ENCODE measurements at places on chromosomes 11 and 22.

- no peak for DNase-seq
These were observed 19.6 kb upstream of the POU2AF2 start for GRCh38 chr11:111225881-111226280.

DNA sequence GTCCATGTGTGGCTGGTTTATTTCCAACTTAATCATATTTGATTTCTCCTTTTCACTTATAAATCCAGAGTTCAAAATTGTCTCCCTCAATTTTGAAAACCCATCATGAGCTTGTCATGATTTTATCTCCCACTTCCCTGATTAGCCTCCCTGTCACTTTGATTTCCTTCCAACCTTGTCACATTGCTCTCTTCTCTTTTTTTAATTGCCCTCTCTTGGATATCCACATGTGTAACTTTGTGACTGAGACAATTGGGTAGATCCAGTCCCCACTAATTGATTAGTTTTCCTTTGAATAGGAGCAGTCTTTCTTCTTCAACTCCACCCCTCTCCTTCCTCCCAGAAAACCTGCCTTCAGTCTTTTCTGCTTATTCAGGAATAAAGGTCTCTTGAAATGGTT is 2.4 kb downstream of the TEF start:
- no peak for DNase-seq

DNA sequence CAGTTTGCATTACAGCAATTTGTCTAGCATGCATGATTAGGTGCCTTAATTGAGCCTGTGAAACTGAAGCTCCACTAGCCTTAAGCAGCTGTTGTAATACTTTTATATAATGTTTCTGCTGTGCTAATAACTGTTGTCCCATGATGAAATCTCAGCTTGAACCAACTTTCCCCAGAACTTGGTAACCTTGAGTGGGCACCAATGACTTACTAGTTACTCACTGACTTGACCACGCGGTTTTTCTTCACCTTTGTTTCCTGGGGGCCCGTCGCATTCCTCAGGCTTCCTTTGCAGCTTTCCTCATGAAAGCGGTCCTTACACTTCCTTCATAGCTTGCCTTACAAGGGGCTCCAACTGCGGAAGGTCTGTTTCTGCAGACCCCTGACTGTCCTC is 11.2 kb upstream of the GLYATL1 start:
- DNase-seq, result no peak

DNA sequence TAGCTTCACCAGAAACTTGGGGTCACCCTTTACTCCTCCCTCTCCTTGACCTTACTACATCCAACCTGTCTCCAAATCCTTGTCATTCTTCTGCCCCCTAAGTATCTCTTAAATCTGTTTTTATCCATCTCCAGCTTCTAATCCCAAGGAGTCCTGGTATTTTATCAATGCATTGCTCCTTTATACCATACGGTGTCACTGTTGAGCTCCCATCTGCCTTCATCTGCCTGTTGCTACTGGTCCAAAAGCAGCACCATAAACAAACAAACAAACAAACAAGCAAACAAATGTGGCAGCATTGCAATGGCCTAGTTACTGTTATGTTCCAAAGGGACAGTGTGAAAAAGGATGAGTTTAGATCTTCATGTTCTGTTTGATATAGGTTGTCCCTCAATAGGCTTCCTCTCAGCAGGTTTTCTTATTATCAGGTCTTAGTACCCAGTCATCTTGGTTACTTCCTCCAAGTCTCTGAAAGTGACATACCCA is 34.2 kb downstream of the DNHD1 start:
- DNase-seq, result peak; percentile 34

DNA sequence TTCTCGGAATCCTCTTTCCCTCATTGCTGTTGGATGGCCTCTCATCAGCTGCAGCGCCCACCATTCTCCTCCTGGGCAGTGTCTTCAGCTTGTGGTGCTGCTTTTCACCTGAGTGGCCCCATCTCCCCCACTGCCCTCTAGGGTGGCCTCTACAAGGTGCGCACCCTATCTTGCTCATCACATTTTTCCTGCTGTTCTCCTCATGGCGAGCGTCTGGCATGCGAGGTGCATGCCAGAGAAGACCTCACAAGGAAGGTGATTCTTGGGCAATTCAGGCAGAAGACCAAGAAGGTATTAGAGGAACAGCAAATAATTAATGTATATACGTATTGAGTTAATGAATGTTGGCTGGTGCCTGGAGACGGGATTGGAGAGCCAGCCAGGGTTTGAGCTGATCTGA is 3.1 kb downstream of the AP2A2 start:
- DNase-seq, result no peak

DNA sequence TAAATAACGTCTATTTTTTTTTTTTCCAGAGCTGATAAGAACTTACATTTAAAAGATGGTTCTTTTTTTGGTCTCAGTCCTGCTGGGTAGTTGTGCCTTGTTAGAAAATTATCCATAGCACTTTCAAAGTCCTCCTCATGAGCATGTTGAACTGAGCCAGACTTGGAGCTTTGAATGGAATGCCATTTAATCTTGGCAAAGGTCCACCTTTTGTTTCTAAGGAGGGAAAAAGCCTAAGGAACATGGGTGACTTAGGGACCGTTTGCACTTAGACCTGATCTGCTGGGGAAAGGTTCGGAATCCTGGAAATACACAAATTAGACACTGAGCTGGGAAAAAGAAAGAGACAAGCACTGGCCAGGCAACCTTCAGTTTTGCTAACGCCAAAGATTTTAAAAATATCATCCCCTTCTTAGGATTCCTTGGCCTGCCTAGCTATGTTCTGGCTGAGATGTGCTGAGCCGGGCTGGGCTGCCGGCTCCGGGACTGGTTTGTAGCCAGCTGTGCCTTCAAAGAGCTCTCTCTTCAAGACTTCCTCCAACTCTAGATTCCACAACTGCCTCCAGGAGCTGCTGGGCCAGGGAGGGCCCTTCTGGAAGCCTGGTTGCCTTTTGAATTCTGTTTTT is 67.4 kb downstream of the ENDOD1 start:
- DNase-seq, result no peak

GRCh38 chr11:42494459-42494858 is 817.3 kb upstream of the API5 start:
- DNase-seq, result no peak

- DNase-seq, result no peak
These were observed 44.6 kb downstream of the FAM168A start for GRCh38 chr11:73553266-73553665.

- no peak for DNase-seq
These were observed 134.4 kb upstream of the NCAM1 start for GRCh38 chr11:112826788-112827187.

DNA sequence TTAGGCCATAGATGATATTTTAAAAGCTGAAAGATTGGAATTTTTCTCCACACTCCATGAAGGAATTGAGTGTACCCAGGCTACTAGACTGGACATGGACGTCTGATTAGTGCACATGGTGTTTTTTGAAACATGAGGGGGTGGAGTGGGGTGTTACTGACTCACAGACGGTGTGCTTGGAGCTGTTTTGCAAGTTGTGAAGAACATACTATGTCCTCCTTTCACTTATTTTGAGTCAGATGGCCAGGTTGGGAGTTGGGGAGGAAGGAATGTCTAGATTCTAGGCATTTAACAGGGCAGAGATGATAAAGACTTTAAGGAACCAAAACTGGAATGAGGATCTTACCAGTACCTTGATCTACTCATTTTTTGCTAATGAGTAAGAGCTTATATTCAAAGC is 158.1 kb upstream of the MTNR1B start:
- DNase-seq, result no peak

DNA sequence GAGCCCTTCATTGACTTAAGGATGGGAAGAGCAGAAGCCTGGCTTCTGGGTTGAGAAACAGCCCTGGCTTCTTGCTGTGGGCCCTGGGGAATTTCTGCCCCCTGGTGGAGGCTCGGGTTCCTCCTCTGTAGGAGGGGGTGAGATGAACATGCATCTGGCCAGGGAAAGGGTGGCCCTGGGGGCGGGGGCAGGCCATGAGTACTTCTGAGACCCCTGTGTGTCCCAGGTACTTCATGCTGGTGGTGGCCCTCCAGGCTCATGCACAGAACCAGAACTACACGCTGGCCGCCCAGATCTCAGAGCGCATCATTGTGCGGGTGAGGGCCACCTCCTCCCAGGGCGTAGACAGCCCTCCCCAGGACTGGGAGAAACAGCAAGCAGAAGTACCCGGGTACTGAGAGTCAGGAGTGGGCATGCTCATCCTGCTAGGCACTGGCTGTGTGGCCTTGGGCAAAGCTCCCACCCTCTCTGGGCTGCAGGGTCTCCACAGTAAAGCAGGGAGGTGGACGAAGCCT is 15.8 kb downstream of the TMEM258 start:
- DNase-seq, result peak; percentile 6

- no peak for DNase-seq
These were observed 7.6 kb downstream of the KCNQ1OT1 start for GRCh38 chr11:2691991-2692875.

- no peak for DNase-seq
These were observed 40.0 kb upstream of the FIBIN start for GRCh38 chr11:26953770-26954392.

DNA sequence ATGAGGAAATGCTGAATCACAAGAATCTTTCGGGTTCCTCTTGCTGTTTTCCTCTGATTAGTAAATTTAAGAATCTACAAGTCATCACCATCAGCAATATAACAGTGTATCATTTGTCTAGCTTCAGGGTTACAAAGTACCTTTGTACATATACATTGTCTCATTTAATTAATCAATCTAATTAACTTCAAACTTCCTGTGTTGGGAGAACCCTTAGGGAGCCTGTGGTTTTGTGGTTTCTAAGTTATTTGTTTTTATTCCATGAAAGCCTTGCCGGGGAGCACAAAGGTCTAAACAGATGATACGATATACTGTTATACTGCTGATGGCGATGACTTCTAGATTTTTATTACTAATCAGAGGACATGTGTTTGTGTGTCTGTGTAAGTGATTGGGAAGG is 41.0 kb downstream of the TIMP3 start:
- DNase-seq, result no peak

DNA sequence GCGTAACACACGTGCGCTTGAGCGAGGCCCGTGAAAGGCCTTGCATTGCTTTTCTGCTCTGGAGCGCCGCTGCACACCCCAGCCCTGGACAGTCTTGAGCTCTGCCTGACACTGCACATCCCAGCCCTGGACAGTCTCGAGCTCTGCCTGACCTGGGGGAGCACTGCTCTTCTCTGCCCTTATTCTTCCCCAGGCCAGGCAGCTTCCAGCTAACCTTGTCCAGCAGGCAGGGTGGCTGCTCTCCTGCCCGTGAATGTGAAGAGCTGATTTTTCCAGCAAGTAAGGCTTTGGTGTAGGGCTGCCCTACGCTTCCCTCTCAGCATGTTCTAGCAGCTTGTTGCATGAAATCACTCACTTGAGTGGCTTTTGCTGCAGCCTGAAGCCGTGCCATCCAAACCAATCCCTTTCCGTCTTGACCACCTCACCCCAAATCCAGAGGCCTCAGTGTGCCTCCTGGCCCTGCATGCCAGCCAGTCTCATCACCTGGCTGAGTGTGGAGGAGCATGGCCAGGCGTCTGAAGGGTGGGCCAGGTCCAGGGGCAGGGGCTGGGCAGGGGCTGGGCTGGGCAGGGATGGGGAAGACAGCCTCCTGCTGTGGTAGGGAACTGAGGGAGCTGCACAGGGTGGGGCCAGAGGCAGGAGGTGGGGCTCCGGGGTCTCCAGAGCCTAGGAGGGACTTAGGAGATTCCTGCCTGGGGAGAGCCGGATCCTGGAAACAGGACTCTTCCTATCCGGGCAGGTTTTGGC is 89.5 kb upstream of the B3GAT1 start:
- no peak for DNase-seq

GRCh38 chr11:103295704-103296103 is 186.5 kb downstream of the DYNC2H1 start:
- no peak for DNase-seq

DNA sequence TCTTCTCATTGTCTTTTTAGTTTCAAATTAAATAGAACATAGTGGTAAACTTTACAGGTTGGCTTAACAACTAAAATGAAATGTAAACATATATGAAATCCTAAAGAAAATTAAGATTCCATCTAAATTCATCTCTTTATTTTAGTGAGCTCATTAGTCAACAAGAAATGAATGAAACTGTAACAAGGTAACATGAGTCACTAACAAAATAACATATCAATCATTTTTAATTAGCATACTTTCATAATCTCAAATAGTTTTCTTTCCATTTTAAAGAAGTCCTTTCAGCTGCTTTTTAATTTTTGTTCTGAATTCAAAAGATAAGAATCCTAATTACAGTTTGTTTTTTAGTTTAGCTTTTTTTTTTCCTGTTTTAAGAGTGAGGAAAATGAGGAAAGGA is 688.6 kb upstream of the TENM4 start:
- DNase-seq, result no peak

- no peak for DNase-seq
These were observed 19.8 kb downstream of the CASP5 start for GRCh38 chr11:105003151-105003550.

DNA sequence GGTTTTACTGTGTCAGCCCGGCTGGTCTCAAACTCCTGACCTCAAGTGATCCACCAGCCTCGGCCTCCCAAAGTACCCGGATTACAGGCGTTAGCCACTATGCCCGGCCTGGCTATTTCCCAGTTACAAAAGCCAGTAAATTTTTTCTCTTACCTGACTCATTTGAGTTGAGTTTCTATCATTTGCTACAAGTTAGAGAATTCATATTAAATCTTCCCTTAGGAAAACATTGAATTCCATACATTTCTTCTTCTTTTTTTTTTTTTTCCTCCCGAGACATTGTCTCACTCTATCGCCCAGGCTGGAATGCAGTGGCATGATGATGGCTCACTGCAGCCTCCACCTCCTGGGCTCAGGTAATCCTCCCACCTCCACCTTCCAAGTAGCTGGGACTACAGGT is 26.0 kb downstream of the CHEK2 start:
- DNase-seq, result no peak

DNA sequence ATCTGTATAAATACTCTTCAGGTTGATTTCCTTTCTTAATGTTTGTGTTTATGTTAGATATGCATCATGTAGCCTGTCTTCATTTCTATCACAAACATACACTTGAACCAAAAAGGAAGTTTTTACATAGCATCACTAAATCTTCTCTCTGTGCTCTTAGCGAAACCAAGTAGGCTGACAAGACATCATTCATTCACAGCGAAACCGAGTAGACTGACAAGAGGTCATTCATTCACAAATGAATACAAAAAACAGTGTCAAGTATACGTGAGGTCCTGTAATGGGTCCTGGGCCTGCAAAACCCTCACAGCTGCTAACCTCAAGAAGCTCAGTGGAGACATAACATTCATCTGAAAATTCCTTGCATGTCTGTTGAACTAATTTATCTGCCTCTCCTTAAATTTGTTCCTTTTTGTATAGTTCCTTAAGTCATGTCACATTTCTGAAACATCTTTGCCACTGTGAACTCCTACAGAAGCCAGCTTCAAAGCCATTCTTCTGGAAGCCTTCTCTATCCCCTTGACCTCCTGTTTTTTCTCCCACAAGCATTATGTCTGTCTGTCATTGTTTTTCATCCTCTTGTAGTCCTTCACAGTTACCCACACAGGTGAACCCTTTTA is 9.8 kb upstream of the HBE1 start:
- DNase-seq, result no peak
